Activated CD8-positive, alpha-beta memory T cell treated with anti-CD3 and anti-CD28 coated beads, Interleukin-2, amount 50 U/mL, for 4 hours (primary cell): ENCODE measurements at places on chromosomes 2 and 18.

DNA sequence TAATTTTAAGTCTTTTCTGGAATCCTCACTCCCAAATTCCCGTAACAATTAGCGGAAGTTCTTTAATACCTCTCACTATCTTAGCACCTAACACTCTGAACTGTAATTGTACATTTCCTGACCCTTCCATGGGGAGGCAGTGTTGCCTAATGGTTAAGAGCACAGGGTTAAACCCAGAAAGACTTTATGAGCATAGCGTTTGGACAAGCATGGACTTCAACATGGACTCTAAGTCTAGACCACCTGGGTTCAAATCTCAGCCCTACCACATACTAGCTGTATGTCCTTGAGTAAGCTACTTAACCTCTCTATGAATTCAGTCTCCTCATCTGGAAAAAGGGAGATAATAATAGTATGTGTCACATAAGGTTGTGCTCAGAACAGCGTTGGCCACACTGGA, 13.0 kb downstream of the ANTXR1 start:
- DNase-seq: no peak

DNA sequence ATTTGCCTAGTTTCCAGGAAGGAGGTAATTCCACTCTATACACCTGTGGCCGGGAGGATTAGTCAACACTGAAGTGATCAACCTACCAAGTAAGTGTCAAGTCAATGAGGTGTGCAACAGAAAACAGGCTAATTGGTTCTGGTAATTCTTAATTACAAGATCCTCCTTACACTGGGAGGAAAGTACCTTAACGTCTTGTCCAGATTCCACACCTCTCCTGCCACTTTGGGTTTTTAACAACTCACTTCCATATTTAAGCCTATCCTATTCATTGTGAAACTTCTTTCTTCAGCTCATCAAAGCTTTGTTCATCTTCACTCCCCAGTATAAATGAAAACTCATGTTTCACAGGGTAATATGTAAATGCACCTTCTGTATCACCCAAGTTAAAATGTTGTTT, 22.0 kb upstream of the MAP4K4 start:
- no peak for DNase-seq

GRCh38 chr2:155190342-155190741, 491.8 kb downstream of the KCNJ3 start:
- no peak for DNase-seq

DNA sequence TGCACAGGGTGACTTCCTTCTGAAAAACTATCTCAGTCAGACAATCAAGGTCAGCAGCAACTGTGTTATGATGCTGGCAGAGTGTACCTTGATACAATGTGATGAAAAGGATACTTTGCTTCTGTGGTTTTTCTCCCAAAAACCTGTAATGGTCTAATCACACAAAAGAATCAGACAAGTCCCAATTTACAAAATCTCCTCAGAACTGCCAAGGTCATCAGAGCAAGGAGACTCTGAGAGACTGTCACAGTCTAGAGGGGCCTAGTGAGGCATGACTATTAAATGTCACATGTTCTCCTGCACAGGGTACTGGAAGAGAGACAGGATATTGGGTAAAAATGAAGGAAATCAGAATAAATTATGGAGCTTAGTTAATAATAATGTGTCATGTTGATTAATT, 185.4 kb downstream of the ST6GAL2 start:
- no peak for DNase-seq

DNA sequence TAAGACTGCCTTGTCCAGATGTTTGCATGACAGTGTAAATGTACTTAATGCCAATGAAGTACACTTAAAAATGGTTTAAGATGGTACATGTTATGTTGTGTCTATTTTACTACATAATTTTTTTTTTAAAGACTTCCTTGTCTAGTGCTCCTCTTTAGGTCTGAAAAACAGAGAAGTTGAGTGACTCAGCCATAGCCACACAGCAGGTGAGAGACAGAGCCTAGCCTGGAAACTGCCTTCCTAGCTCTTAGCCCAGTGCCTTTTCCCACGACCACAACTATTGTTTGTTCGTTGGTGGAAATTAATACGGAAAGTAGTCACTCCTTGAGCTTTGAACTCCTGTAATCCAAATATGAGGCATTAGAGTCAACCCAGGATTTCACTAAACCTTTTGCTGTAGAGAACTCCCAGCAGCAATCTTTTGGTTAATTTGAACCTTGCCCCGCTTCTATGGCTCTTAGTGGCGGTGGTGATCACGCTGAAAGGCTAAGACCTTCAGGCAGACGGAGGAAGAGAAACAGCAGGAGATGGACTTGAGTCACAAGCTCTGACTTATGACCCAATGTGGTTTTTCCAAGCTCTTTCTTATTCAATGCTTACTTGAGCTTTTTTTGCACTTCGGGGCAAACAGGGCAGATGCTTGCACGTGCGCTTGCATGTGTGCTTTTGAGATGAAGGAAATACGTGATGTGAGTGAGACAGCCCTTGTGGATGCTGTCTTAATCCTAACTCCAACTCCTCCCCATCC, 21.2 kb downstream of the TRIB2 start:
- DNase-seq: no peak

GRCh38 chr18:68267583-68267982, 447.3 kb downstream of the TMX3 start:
- DNase-seq: no peak

DNA sequence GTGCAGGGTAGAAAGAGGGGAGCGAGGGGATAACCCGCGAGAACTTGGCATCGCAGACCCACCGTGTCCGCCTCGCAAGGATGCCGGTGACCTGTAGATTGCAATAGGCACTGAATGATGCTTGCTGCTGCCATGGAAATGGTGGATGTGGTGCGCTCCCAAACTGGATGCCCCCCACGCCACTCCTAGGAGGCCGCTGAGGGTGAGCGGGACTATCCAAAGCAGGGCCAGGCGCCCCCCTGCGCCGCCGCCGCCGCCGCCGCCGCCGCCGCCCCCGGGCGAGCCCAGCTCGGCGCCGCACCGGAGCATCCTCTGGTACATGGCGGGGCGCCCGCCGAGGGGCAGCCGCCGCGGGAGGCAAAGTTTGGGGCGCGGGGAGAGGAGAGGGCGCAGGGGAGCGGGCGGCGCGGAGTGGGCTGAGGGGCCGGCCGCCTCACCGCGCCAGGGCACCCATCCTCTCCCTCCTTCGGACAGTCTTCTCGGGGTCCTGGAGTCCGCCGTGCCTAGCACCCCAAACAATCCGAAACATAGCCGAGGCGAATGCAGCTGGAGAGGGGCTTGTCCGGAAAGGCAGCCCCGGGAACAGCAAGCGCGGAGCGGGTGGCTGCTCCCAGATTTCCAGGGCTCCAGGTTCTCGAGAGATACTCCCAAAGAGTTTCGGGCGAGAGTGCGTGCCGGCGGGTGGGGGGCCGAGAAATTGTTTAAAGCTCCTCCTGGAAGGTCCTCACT, 685.1 kb downstream of the NRXN1 start:
- no peak for DNase-seq

GRCh38 chr2:65129286-65129825, 550 bp downstream of the RAB1A start:
- peak; percentile 38 for DNase-seq

GRCh38 chr2:215921895-215922294, 91.5 kb downstream of the MREG start:
- no peak for DNase-seq

DNA sequence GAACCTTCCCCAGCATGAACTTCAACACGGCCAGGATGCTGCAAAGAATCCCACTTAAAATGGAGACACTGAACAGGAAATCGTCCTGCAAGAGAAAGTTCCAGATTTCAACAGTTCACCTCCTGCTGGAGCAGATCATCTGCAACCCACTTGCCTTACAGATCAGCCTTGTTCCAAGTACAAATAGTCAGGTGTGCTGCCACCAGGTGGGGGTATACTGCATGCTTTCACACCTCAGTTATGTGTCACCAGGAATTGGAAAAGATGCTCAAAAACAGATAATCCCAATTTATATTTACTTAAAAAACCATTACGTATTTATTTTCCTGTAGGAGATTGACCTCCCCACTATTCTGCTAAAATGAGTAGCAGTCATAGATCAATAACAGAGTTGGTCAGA, 212.3 kb downstream of the MGAT5 start:
- peak; percentile 28 for DNase-seq

GRCh38 chr2:217326238-217327022, 466.6 kb upstream of the TNP1 start:
- no peak for DNase-seq

GRCh38 chr2:67670747-67671183, 273.6 kb downstream of the ETAA1 start:
- no peak for DNase-seq

GRCh38 chr2:193869564-193869963, 1674.8 kb upstream of the TMEFF2 start:
- no peak for DNase-seq

GRCh38 chr2:127523269-127523939, 2.9 kb downstream of the IWS1 start:
- no peak for DNase-seq

GRCh38 chr2:25349397-25349796, 7.7 kb upstream of the DNMT3A start:
- DNase-seq: no peak

GRCh38 chr2:48265169-48266030, 264.6 kb upstream of the STON1 start:
- DNase-seq: no peak

- no peak for DNase-seq
Measured at GRCh38 chr2:162072181-162072702, 1.8 kb downstream of the DPP4 start.

GRCh38 chr2:71560638-71561011, 107.3 kb downstream of the DYSF start:
- DNase-seq: no peak

DNA sequence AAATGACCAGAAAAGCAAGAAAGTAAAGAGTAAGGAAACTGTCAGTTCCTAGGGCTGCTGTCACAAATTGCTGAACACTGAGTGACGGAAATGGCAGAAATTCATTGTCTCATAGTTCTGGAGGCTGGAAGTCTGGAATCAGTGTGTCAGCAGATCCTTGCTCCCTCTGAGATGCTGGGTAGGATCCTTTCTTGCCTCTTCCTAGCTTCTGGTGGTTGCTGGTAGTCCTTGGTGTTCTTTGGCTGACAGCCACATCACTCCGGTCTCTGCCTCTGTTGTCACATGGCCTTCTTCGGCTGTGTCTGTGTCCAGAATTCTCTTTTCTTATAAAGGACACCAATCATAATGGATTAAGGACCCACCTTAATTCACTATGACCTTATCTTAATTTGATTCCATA, 21.9 kb downstream of the PLEKHB2 start:
- no peak for DNase-seq

DNA sequence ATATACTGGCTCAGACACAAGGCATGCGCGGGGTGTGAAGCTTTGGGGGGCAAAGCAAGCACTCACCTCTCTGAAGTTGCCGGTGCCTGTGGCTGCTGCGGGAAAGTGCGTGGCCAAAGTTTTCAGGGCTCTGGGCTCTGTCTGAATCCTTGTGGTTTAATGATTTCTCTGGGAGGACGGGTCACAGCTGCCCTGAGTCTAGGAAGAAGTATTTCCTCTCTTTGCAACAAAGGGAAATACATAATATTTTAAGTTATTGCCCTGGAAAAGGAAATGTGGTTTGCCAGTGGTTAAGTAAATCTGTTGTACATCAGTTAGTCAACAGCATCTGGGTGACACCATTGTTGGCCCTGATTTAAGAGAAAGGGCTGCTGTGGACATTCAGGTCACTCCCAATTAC, 56.7 kb upstream of the ZDBF2 start:
- no peak for DNase-seq

DNA sequence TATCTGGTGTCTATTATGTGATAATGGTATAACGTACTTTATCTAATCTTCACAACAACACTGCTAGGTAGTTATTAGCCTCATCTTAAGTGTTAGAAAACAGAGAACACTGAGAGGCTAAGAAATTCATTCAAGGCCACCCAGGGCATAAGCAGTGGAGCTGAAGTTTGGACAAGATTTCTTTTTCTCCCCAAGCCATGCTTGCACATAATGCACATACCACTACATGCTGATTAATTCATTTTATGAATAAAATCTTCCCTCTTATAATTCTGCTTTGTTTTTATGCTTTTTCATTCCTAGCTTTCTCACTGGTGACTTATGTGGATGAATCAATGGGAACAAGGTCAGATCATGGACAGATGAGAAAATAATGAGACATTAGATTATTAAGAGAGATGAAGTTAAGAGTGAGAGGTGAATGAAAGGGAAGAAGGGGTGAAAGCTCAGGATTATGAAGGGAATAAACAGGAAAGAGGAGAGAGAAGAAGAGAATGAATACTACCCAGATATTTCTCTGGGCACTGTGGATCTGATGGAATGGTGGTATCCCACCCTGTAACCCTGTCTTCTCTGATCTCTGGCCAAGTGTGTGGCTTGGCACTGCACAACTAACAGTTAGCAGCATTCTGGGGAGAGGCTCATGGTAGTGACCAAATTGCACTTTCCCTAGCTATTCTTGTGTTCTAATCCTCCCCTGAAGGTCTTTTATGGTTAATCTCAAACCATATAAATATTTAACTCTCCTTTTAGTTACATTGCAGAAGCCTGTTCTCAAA, 17.7 kb upstream of the GALNT3 start:
- no peak for DNase-seq

DNA sequence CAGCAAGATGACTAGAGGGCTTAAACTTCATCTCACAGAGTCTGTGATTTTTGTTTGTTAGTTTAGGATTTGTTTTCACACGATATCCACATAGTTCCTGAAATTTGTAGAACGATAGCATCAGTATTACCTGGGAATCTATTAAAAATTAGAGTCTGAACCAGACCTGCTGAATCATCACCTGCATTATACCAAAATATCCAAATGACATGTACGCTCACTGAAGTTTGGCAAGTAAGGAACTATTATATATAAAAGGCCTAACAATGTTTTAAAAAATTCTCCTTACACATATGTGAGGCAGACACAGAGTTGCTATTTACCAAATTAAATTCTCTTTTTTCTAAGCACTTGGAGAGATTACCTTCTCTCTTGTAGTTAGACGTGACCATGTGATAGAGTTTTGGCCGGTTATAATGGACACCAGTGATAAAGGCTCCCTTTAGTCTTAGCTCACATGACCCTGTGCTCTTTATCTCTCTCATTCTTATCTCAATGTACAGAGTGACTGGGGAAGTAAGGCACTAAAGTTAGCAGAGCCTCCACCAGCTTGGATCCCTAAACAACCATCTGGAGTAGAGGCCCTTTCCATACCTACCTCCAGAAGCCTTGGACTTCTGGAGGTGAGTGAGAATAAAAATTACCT, 363.1 kb downstream of the DSC3 start:
- DNase-seq: no peak

GRCh38 chr2:6635296-6635695, 230.4 kb downstream of the CMPK2 start:
- DNase-seq: no peak
